ENCODE measurements at places on chromosomes 2 and 18.

- DNase-seq = peak; percentile 11
Measured at GRCh38 chr2:240840435-240841060, 20.5 kb upstream of the KIF1A start.

DNA sequence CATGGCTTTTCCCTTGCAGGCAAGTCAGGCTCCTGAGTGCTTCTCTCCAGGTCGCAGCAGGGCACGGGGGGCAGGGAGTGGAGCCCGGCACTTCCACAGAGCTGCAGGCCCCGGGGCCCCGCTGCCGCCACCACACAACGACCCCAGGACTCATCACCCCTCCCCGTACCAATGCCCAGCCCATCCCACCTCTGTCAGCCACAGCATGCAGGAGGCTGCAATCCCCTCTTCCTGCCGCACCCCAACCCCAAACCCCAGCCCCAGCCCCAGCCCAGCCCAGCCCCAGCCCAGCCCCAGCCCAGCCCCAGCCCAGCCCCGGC is 288.0 kb downstream of the NDUFA10 start:
- DNase-seq = no peak

DNA sequence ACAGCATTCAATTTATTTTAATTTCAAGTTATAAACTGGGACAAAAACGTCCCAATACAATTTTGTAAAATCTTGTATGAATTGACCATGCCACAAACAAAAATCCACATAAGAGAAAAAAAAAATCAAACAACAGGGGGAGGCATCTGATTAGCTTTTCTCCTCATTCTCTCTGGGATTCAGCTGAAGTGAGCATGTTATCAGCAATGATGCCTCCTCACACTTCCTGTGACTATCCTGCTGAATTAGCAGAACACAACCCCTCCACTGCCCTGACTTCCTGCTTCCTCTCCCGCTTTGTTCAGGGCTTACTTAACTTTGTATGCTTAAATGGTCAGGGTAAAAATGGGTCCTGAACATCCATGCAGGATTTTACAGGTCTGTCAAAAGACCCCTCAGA is 132.2 kb upstream of the ITGB6 start:
- no peak for DNase-seq

GRCh38 chr2:71620851-71621251 is 167.5 kb downstream of the DYSF start:
- no peak for DNase-seq

DNA sequence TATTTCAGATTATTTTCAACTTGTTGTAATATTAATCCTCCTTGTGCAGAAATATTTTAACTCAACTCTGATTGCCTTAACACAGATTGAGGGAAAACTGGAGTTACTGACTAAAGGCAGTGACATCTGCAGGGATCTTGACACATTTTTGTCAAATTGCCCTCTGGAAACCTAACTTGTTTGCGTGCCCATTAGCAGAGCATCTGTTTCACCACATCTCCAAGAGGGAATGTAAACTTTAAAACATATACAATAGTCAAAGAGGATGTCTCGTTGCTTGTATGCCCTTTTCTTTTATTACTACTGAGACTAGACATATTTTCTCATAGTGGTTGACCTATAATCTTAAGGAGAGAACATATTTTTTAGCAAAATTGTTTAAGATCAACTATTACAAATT is 14.2 kb downstream of the INPP1 start:
- DNase-seq = no peak

DNA sequence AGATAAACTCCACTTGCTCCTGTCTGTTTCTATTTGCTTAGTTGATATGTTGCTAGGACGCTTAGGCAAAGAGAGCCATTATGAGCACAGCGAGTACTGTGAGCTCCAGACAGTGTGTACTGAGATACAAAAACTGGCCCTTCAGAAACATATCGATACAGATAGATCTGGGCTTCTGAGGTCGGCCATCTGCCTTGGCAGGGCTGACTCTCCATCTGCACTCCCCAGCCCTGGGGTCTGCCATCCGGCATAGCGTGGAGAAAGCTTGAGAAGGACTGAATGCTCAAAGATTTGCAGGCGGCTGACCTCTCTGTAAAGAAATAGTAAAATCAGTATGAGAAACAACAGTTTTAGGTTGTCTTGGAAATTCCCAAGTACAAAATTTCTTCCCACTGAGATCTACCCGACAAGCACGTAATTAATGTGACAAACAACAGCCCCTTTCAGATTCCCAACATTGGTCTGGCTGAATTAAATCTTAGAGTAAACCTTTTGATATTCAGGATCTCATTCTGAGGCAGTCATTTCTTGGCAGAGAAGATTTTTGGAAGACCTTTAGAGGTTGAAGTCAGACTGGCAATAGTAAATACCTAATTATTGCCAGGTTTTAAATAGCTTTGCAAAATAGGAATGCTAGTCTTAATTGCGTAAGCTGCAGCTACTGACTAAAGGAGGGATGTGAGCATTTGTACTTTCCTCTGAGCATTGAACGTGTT is 127.4 kb downstream of the CHST9 start:
- no peak for DNase-seq

DNA sequence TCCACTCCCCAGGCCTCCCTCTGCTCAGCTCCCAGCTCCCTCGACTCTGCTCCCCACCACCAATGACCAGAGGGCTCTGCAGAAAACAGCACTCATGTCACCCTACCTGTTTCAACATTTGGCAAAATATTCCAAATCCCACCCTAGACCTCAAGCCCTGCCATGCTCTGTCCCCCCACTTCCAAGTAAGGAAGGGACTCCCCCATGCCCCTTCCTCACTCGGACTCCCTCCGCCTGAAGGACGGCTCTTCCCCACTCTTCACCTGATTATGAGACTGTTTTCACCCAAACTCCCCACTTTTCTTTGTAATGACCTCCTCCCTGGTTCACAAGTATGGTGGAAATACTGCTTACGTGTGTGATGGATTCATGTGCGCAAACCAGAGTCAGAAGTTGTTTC is 208.4 kb downstream of the MGAT5 start:
- DNase-seq = no peak

DNA sequence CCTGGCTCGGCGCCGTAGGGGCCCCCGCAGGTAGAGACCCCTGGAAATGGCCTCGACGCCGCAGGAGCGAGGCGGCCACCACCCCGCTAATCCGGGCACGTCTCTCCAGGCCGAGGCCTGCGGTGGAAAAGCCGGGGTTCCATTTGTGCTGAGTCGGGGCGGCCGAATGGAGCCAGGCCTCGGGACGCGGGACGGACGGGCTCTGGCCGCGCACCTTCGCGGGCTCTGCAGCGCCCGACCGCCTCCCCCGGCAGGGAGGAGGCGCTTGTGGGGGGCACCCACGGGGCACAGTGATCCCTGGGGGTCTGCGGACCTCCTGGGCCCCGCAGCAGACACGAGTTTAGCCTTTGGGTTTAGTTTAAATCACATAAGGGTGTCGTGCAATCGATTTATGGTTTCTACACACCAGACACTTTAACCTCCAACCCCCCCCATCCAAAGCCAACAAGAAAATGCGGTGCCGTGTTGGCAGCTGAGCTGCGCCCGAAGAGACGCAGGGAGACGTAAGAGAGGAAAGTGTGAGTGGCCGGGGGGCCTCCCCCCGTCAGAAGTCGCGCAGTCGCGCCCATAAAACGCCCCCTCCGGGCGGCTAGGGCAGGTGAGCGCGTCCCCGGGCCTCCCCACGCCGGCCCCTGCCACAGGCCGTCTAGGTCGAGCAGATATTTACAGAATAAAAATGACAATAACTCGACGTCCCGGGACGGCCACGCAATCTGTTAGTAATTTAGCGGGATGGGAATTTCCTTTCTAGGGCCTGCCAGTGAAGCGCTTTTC is 1.0 kb upstream of the NFATC1 start:
- DNase-seq = no peak

DNA sequence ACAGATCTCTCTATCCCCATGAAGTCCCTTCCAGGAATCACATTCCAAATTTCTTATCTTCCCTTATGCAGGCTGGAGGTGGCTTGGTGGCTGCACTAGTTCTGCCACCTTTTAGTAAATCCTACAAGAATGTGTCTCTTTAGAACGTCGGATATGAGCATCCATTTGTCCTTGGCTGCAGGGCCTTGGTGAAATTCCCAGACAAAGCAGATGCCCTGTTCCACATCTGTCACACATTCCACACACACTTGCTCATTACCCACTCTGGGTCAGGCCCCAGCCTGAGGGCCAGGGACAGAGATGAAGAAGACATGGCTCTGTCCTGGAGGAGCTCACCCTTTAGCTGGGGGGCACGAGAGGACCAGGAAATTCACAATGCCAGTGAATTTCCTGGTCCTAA is 31.2 kb upstream of the GPR17 start:
- no peak for DNase-seq

GRCh38 chr2:34578641-34579040 is 979.5 kb upstream of the FAM98A start:
- DNase-seq = no peak

- DNase-seq = peak; percentile 24
Measured at GRCh38 chr2:179311101-179311500, 46.5 kb upstream of the SESTD1 start.

- no peak for DNase-seq
Measured at GRCh38 chr2:112916145-112916571, 5.2 kb downstream of the IL37 start.

- DNase-seq = no peak
Measured at GRCh38 chr2:47346107-47346506, 56.8 kb upstream of the MSH2 start.

- DNase-seq = no peak
Measured at GRCh38 chr18:11943551-11943950, 35.4 kb upstream of the MPPE1 start.

DNA sequence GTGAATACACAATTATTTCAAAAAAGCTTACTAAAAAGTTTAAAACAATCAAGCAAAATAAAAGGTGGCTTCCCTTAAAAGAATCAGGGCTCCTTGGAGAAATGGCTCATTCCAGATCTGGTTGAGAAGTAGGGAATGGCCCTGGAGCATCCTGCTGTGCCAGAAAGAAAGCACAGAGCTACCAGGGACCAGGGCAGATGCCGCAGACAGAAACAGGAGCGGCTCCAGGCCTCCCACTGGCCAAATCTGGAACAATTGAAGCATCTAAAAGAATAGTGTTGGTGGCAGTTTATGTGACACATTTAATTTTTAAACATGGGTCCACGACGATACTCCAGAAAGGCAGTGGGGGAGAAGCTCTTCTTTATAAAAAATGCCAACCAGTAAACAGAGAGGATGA is 75.5 kb downstream of the GBX2 start:
- DNase-seq = no peak

GRCh38 chr2:130377491-130377890 is 21.6 kb downstream of the PTPN18 start:
- DNase-seq = no peak

DNA sequence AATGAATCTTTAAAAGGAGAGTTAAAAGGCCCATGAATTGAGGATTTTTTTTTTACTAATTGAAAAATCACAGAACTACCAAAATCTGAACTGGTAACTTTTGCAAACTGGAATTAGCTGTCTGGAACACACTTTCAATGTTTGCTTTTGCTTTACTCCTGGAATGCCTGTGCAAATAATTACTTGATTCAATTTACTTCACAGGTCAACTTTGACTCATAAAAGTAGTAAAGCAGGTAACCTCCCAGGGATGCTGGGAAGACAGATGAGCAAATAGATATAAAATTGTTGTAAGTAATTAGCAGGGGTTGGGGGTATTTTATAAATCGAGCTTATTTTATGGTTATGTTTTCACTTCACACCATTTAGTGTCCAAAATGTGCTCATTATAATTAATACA is 398.3 kb upstream of the HNRNPA3 start:
- no peak for DNase-seq

DNA sequence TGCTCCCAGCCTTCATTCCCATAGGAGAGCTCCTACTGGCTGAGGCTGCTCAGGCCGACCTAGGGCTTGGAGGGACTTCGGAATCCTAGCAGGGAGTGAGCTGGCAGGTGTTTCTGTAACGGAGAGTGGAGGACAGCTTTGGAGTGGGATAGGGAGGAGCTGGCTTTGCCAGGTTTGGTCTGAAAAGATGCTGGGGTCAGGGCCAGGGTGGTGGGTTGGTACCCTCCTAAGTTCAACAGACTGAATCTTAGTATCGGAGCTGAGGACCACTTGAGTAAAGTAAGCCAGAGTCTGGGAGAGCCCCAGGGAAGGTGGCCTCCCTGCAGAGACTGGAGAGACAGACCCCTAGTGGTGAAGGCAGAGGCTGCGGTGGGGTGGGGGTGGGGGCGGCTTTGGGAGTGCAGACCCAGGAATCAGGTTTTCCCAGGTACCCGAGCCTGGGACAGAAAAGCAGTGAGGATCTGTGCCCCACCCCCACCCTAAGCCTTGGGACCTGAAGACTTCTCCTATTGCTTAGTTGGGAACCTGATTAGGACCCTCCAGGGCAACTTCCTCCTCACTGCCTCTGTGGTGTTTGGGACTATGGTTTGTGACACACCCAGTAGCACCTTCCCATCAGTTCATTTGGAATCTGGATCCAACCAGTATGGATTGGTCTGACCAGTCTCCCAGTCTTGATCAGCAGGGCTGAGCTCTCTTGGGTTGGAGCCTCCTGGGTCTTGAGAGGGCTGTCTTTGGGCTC is 3.0 kb downstream of the CNNM4 start:
- no peak for DNase-seq

GRCh38 chr2:106144621-106145331 is 49.3 kb downstream of the UXS1 start:
- DNase-seq = no peak
